Hematopoietic multipotent progenitor cell treated with erythropoietin and hydrocortisone succinate and interleukin-3 and kit ligand, for 8 days (in vitro differentiated cells): ENCODE measurements at places on chromosomes 1 and 21.

- DNase-seq, result no peak
Measured at GRCh38 chr1:17233675-17234320, 15.1 kb upstream of the PADI3 start.

GRCh38 chr1:54980046-54980527 lies 341 bp upstream of the TMEM61 start:
- DNase-seq, result no peak

- no peak for DNase-seq
Measured at GRCh38 chr21:26844258-26845065, 747 bp downstream of the ADAMTS1 start.

DNA sequence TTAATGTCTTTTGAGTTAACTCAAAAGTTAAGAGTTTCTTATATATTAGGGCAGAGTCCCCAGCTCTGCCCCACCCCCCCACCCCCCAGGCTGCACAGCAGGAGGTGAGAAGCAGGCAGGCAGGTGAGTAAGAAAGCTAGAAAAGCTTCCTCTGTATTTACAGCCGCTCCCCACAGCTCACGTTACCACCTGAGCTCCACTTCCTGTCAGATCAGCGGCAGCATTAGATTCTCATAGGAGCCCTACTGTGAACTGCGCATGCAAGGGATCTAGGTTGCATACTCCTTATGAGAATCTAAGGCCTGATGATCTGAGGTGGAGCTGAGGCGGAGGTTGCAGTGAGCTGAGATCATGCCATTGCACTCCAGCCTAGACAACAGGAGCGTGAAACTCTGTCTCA lies 81.9 kb downstream of the SIM2 start:
- no peak for DNase-seq

- no peak for DNase-seq
Measured at GRCh38 chr1:244350027-244350426, 101.7 kb downstream of the ADSS2 start.

DNA sequence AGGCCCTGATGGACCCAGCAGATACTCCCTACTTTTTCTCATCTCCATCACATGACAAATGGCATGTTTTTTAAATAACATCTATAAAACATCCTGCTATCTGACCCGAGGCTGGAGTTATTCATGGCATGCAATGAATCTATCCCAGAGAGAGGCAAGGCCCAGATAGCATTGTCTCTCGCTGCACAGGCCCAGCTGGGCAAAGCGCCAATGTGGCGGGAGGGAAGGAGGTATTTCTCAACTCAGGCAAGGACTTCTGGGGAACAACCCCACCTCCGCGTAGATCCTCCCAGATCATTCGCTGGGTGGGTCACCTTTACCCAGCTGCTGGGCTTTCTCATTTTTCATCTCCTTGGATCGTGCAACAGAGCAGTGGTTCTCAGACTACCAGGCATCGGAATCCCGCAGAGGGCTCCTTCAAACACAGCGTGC lies 59.8 kb downstream of the ERG start:
- peak; percentile 86 for DNase-seq

GRCh38 chr1:87150143-87150542 lies 178.5 kb upstream of the LMO4 start:
- DNase-seq, result no peak

DNA sequence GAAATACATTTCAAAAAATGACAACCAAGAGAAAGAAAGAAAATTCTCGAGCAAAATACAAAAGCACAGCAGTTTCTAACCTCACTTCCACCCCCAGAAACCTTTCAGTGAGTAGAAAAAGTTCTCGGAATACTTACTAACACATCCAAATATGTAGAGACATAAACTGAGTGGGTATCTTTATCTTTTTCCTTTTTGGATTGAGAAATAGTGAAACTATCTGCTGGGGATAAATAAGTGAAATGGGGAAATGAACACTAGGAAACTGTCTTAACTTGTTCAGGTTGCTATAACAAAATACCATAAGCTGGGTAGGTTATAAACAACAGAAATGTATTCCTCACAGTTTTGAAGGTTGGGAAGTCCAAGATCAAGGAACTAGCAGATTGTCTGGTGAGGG lies 72.0 kb downstream of the VCAM1 start:
- no peak for DNase-seq

DNA sequence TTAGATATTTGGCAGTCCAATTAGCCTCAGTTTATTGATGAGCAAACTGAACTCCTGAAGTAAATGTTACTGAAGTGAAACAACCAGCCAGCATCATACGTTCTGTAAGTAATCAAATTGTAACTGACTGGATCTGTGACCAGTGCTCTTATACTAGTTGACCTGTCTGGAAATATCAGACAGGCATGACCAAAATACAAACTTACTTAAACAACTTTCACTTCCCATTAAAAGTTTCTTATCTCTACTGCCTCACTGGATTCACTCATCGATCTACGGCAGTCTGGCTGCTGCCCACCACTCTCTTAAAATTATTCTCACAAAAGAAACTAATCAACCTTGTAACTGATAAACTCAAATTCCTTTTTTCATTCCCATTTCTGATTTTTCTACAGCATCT lies 56.4 kb downstream of the WDR3 start:
- no peak for DNase-seq

- peak; percentile 51 for DNase-seq
Measured at GRCh38 chr1:194295685-194296084, 1109.3 kb upstream of the B3GALT2 start.
